D721Med (cell line): ENCODE measurements at places on chromosomes 13 and 19.

- no peak for DNase-seq
Observed at GRCh38 chr13:101425623-101426022, 9.3 kb upstream of the NALCN start.

- DNase-seq = no peak
Observed at GRCh38 chr13:61180234-61180633, 235.4 kb downstream of the PCDH20 start.

GRCh38 chr13:39588384-39588783, 14.6 kb downstream of the LHFPL6 start:
- no peak for DNase-seq

DNA sequence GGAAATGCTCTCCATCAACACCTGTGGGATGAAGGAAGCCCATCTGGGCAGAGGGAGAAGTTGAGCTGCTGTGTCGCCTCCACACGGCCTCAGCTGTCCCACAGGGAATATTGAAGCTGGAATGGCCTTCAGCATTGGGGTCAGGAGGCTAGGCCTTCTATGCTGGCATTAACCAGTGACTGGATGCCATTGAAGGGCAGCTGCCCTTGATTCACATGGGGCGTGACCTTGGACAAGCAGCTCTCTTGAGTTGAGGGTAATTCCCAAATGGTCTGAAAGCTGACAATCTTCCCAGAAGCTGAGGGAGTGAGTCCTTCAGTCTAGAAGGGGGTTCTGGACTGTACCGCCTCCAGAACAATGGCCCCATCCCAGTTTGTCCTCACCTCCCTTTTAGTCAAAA, 6.7 kb downstream of the BCL3 start:
- DNase-seq = no peak

DNA sequence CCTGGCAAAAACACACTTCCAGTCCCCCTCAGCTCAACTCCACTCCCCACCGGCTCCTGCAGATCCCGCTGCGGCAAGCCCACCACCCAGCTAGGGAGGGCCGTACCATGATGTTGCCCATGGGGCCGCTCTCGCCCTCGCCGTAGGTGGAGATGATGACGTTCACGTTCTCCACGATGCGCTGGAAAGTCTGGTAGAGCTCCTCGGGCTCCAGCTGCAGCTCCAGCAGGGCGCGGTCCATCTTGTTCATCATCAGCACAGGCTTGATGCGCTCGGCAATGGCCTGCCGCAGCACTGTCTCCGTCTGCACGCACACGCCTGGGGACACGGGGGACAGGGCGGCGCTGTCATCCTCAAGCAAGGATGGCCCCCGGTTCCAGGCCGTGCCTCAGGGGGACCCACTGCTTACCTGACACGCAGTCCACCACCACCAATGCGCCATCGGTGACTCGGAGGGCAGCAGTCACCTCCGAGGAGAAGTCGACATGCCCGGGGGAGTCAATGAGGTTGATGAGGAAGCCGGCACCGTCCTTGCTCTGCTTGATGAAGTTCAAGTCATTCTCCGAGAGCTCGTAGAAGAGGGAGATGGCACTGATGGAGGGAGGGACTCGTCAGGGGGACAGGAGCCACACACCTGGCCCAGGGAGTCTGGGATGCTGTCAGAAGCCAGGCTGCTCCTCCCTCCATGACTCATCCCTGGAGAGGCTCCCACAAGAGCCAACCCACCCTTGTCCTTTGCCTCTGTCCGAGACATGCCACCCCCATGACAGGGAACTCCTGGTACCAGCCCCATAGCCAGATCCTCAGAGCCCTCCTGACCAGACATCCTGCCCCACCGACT, 2.3 kb downstream of the EEF2 start:
- DNase-seq = peak; percentile 21

GRCh38 chr19:18620311-18620710, 7.6 kb downstream of the TMEM59L start:
- no peak for DNase-seq

- no peak for DNase-seq
Observed at GRCh38 chr19:49939721-49940481, 10.6 kb upstream of the NUP62 start.

DNA sequence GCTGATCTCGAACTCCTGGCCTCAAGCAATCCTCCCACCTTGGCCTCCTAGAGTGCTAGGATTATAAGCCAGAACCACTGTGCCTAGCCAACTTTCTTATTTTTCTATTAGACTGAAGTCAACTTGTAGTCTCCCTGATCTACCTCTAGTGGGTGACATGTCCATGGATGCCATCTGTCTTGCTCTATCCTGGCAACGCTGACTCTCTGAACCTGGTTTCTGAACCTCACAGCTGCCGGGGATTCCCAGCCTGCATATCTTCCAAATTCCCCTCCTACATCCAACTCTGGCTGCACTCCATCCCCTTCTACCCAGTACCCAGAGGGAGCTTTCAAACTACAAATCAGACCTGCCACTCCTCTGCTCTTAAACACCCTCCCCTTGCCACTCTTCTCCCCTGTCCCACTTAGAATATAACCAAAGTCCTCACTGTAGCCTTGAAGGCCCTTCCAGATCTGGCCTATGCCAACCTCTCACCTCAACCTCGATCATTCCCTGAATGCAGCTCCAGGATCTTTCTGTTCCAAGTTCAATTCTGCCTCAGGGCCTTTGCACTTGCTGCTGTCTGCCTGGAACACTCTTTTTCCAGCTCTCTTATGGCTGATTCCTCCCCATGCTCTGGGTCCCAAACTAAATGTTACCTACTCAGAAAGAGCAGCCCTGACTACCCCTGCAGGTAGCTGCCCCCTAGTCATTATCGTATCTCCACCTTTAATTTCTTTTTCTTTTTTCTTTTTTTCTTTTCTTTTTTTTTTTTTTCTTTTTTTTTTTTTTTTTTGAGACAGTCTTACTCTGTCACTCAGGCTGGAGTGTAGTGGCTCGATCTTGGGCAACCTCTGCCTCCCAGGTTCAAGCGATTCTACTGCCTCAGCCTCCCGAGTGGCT, 2.2 kb downstream of the CLIP3 start:
- no peak for DNase-seq

- DNase-seq = no peak
Observed at GRCh38 chr13:97878431-97879375, 74.8 kb upstream of the IPO5 start.

- no peak for DNase-seq
Observed at GRCh38 chr13:34842466-34842865, 99.6 kb upstream of the NBEA start.
